Immature natural killer cell (primary cell): ENCODE measurements at places on chromosomes 5 and 9. TPM values are rescaled to one million over a fixed set of nuclear protein-coding genes. Genes with fewer than 3 reads are reported as not detected.

Gene WDR41
- 28.8 TPM for polyA plus RNA-seq

DNA sequence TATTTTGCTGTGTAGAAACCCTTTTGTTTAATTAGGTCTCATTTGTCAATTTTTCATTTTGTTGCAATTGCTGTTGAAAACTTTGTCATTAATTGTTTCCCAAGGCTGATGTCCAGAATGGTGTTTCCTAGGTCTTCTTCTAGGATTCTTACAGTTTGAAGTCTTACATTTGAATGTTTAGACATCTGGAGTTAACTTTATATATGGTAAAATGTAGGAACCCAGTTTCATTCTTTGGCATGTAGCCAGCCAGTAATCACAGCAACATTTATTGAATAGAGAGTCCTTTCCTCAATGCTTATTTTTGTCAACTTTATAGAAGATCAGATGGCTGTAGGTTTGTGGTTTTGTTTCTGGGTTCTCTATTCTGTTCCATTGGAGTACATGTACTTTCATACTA is 1290.8 kb upstream of the CDH9 start:
- DNase-seq: no peak

- no peak for DNase-seq
Observed at GRCh38 chr5:143471041-143471509, 67.6 kb upstream of the NR3C1 start.

GRCh38 chr9:34084562-34084961 is 35.9 kb upstream of the UBAP2 start:
- DNase-seq: no peak

GRCh38 chr9:126397056-126397455 is 70.4 kb downstream of the MVB12B start:
- DNase-seq: peak; percentile 55

DNA sequence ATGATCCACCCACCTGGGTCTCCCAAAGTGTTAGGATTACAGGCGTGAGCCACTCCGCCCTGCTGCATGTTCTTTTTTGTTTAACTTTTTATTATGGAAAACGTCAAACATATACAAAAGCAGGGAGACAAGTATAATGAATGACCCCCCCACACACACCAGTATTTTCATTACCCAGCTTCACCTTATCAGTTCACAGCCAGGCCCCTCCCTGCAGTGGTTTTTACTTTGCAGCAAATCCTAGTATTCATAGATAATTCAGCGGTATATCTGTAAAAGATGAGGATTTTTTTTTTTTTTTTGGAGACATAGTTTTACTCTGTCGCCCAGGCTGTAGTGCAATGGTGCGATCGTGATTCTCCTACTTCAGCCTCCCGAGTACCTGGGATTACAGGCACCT is 2.3 kb downstream of the POMT1 start:
- no peak for DNase-seq

DNA sequence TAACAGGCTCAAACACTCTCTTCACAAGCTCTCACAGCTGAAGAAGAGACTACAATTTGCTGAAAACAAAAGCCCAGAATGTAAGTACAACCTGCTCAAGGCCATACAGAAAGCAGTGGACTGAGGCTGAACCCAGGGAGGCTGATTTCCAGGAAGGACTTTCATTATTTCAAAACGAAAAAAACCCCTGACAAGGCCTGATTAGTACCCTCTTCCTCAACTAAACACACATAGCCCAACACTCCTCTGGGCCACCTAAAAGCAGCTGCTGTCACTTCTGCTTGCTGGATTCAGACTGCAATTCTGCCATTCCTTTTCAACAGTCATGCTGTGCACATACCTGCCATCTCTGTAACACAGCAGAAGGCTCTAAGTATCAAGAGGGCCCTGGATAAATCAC is 18.2 kb downstream of the NRG2 start:
- DNase-seq: no peak

DNA sequence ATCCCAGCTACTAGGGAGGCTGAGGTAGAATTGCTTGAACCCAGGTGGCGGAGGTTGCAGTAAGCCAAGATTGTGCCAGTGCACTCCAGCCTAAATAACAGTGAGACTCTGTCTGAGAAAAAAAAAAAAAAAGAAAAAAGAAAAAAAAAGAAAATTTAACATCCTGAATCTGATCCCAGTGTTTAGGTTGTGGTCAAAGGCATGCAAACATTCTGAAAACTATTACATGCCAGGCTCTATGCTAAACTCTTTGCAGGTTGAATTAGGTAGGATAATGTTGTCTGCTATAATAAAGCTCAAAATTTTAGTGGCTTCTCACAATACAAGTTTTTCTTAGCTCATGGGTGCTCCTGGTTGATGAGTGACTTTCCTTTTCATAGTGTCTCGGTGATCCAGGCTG is 367.4 kb downstream of the PSAT1 start:
- no peak for DNase-seq

Gene PALM2AKAP2
- not detected for polyA plus RNA-seq

Gene ANXA1
- polyA plus RNA-seq: 538 TPM

DNA sequence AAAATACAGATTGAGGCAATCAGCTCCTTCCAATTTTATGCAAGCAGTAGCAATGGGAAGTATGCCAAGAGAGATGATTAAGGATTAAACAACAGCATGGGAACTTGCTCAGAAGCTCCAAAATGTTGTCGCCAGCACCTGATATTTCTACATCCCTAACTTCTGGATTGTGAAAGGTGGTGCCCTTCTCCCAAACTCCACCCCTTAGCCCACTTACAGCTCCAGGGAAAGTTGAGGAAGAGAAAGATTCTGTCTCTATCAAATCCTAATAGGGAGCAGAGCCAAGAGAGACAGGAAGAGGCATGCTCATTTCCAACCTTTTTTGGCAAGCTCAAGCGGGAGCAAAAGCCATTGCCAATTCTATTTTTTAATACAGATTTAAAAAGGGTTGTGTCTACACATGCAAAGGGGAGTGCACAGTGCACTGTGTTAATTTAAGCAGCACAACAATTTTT is 92.4 kb upstream of the NR3C1 start:
- DNase-seq: no peak

DNA sequence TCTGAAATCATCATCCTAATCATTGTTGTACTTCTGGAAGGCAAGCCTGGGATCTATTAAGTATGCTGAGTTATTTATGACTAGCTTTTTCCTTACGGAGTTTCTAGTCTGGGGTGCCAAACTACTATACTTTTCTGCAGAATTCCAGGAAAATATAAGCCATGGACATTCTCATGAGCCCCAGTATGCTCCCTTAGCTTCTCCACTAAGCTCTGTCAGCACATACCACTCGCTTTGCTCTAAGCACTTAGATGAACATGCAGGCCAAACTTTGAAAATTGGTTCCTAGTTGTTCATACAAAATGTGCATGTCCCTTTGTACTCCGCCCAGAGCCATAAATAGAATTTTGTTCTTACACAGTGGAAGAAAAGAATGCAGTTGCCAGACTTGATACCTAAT is 284.6 kb downstream of the ARRDC3 start:
- no peak for DNase-seq

GRCh38 chr9:126451316-126451885 is 124.8 kb downstream of the MVB12B start:
- DNase-seq: no peak

DNA sequence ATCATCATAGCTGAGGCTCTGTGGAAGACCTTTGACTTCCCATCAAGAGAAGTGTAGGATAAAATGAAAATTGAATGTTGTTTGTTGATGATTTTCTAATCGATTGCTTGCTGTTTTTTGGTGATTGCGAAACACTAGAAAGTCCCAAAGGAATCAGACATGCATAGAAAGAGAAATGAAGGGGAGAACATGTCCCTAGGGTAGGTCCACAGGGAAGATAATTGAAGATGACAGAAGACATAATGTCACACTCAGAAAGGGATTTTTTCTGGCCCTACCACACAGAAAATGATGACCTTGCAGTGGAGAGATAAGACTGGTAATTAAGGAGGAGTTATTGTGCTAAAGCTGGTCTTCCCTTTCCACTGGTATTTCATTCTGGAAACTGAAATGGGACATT is 62.8 kb downstream of the INSYN2B start:
- no peak for DNase-seq

DNA sequence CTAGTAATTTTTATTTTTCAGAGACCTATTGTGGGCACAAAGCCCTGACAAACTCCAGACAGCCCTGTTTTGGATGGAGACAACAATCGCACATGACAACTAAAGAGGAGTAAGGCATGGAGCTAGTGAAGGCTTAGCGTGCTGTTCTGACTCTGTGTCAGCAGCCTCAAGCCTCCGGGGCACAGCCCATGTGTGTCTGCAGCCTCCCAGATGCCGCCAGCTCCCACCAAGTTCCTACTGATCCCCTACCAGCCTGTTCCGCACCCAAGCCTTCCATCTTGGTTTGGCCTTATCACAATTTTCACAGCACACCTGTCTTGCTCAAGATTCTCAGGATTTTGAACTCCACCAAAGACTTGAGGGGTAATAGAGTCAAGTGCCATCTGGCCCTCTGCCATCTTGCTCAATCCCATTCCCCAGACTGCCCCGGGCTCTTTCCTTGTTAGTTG is 70.3 kb upstream of the SH3PXD2B start:
- no peak for DNase-seq

- no peak for DNase-seq
Observed at GRCh38 chr9:101587332-101588043, 7.3 kb downstream of the PPP3R2 start.
